ENCODE measurements at places on chromosomes 6 and 20.
A peak's percentile ranks its signal among the peaks of the same experiment; 100 is the strongest.

DNA sequence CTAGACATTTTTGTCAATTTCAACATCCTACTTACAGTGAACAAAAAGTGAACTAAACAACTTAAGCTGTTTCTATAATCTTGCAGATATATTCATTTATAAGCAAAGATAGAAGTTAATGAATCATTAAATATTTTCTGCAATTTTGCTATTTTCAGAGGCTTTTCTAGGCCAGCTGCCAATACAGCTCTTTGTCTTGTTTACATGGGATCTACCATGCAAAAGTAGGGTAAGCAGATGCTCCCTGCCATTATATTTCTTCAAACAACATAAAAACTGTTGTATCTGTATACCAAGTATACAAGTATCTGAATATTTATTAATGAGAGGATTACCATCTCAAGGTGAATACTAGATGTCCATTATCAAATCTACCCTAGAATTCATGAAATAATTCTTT is 15.4 kb downstream of the PNISR start:
- no peak for DNase-seq

DNA sequence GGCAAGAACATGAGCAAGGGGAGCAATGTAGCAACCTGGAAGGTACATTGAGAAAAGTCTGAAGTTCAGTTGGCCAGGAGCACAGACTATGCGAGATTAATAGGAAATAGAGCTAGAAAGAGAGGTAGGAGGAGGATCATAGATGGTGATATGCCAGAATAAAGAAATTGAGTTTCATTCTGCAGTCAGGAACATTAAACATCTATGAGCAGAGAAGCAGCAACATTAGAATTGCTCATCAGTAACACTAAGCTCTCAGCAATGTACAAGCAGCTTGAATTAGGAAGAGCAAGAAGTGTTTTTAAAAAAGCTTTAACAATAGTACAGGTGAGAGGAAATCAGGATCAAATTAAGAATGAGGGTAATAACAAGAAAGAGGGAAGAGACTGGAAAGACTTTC is 467.9 kb downstream of the PHF3 start:
- DNase-seq, result no peak

DNA sequence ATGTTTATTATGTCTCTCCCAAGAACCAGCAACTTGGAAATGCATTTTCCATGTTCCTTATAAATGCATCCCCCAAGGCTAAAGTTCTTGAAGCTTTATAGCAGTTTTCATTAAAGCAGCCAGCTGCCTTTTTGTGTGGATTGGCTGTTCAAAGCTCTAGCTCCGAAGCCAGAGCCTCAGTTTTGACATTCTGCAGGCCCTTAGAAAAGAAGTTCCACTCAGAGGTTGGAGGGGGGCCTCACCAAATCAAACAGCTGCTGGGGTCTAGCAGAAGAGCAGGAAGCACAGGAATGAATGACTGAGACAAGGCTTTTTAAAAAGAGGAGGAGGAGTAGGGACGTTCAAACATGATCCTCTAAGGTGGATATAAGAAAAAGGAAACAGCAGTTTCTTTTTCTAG is 4.2 kb upstream of the POU3F2 start:
- DNase-seq, result no peak

DNA sequence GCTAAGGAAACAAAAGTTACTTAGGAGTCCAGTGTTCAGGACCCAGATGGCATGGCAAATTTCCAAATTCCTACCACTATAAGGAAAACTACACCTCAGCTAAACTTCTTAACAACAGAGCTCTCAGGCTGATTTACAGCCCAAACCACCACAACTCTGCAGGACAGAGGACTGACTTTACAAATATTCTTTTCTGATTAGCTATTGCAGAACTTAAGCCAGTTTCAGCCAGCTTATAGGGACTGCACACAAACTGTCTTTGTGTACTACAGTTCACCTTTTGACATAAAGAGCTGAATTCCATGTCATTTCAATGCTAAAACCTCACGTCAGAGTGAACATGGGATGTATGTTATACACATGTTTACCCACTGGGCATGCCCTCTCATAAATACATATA is 305.4 kb downstream of the KHDRBS2 start:
- DNase-seq, result no peak

- DNase-seq, result no peak
Measured at GRCh38 chr20:54051068-54051467, 19.3 kb downstream of the BCAS1 start.

GRCh38 chr20:49346682-49347081 is 68.8 kb upstream of the ZNFX1 start:
- no peak for DNase-seq

GRCh38 chr20:4038047-4038459 is 22.7 kb upstream of the RNF24 start:
- DNase-seq, result peak; percentile 93

DNA sequence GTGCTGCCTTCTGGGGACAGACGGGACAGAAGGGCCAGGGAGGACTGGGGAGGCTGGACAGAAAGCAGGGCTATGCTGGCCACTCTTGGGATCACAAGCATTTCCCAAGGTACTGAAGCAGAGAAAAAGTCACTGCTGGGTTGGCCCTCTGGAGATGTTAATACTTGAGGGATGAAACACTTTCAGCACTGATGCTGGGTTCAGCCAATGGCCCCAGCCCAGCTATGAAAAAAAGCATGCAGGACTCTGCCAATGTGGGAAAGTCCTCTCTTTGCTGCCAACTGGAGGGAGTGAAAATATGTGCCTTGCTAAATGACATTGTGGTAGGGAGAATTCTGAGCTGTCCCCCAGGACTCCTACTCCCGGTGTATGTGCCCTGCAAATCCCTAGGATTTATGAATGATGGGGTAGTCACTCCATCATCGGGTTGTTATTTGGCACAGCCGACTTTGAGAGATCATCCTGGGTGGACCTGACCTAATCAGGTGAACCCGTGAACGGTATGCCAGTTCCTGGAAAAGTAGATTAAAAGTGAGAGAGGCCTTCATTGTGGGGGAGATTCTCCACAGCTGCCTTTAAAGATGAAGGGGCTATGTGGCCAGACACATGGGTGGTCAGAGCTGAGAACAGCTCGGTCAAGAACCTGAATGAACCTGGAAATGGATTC is 119.9 kb upstream of the TRAF3IP2 start:
- DNase-seq, result no peak

GRCh38 chr6:29976253-29976587 is 33.9 kb downstream of the HLA-A start:
- no peak for DNase-seq

Data from CD4-positive, alpha-beta T cell treated with Interleukin-15 for 1 hour (primary cell).